ENCODE measurements at places on chromosomes 1 and 21.

DNA sequence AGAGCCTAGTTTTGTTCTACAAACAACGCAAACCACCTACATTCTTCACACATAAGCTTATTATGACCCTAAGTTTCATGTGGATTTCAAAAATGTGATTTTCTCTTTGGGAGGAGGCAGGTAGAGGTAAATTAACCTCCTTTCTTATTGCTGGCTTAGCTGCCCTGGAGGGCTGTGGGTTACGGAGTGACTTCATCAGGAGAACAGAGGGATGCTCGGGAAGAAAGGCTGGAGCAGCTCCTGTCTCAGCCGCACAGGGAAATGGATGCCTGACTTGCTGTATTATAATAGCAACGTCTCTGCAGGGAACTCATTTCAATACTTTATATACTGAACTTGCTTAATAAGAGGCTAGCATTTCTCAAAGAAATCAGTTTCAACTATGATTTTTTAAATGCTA is 14.1 kb upstream of the CREG1 start:
- DNase-seq = no peak

- no peak for DNase-seq
Measured at GRCh38 chr1:64167176-64167575, 36.2 kb upstream of the UBE2U start.

DNA sequence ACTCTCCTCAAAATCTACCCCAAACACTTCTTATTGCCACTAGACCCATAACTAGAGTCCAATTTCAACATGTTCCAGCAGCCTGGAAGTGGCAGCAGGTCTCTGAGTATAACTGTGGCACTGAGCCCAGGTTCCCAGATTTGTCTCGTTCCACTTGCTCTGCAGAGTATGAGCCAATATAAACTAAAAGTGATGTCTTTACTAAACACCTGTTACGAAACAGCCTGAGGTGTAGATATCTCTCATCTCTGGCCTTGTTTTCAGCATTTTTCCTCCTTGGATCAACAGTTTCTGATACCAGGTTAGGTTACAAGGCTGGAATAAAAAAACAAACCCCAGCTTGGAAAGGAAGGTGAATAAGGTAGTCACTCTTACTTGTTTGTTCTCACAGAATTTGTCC is 25.2 kb upstream of the PRDX6 start:
- DNase-seq = no peak

- DNase-seq = no peak
Measured at GRCh38 chr1:177476676-177477075, 305.9 kb downstream of the BRINP2 start.

DNA sequence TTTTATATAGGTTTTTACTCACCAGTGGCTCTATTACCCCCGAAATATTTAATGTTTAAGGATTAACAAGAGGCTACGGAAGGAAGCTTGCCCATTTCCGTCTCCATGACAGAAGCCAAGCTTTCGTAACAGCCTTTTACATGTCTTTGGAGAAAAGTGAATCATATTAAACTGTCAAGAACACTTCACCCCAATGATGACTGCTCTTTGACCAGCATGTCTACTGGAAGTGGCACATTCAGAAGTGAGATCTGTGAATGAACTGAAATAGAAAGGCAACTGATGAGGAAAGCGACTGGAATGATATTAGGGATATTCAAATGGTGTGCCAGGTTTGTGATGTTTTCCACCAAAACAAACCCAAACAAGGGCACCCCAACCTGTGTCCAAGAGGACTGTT is 8.5 kb upstream of the PRDM15 start:
- no peak for DNase-seq

GRCh38 chr1:248804771-248805681 is 20.7 kb downstream of the SH3BP5L start:
- DNase-seq = no peak

DNA sequence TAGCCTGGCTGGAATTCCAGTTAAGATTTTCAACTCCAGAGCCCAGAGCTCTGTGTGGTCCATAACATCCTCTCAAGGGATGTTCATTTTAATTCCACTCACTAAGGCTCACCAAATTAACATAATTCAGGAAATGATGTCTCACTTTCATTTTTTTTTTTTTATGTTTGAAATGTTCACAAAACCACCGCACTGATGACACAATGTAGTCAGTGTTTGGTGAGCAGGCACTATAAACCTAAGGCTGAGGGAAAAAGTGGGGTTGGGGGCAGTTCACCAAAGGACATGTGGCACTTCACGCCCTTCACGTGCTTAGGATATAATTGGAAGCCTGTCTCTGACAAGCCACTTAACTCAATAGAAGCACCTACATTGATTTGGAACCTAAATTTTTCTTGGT is 177.3 kb upstream of the CAMK1G start:
- DNase-seq = no peak

- no peak for DNase-seq
Measured at GRCh38 chr1:232263452-232263851, 366.5 kb downstream of the SIPA1L2 start.

GRCh38 chr1:111538343-111539025 is 35.1 kb upstream of the ADORA3 start:
- no peak for DNase-seq

GRCh38 chr1:226691247-226691646 is 47.8 kb downstream of the ITPKB start:
- no peak for DNase-seq

DNA sequence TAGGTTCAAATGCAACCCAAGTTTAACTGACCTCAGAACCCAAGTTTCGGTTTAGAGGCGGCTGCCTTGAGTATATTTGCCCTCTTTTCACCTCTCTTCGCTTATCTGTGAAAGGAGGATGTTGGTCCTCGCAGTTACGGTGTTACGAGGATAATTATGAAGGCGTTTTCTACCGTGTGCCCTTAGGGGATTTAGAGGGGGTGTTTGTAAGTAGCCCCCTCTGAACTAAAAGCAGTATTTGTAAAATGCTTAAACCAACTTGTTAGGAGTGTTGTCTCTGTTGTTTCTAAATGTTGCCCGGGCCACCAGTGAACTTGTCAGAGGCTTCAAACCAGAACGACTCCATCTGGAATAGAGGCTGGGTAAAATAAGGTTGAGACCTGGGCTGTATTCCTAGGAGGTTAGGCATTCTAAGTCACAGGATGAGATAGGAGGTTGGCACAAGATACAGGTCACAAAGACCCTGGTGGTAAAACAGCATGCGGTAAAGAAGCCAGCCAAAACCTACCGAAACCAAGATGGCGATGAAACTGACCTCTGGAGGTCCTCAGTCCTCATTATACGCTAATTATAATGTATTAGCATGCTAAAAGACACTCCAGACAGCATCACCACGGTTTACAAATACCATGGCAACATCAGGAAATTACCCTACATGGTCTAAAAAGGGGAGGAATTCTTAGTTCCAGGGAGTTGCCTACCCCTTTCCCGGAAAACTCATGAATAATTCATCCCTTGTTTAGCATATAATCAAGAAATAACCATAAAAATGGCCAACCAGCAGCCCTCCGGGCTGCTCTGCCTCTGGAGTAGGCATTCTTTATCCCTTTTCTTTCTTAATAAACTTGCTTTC is 1.0 kb upstream of the PSRC1 start:
- DNase-seq = no peak

- DNase-seq = no peak
Measured at GRCh38 chr1:6465461-6466005, 440 bp downstream of the TNFRSF25 start.

- no peak for DNase-seq
Measured at GRCh38 chr21:14520535-14520934, 25.6 kb downstream of the SAMSN1 start.

- no peak for DNase-seq
Measured at GRCh38 chr1:201761178-201761577, 67.8 kb upstream of the IPO9 start.

GRCh38 chr21:42219606-42220137 is 732 bp downstream of the ABCG1 start:
- DNase-seq = no peak

GRCh38 chr1:81681114-81681513 is 119.6 kb upstream of the ADGRL2 start:
- DNase-seq = no peak

- no peak for DNase-seq
Measured at GRCh38 chr1:64962441-64962840, 3.9 kb downstream of the JAK1 start.

- DNase-seq = no peak
Measured at GRCh38 chr1:85460555-85461088, 4.3 kb downstream of the DDAH1 start.

- no peak for DNase-seq
Measured at GRCh38 chr1:230148126-230148652, 81.2 kb downstream of the GALNT2 start.

GRCh38 chr1:18891426-18891780 is 11.0 kb downstream of the ALDH4A1 start:
- DNase-seq = no peak

DNA sequence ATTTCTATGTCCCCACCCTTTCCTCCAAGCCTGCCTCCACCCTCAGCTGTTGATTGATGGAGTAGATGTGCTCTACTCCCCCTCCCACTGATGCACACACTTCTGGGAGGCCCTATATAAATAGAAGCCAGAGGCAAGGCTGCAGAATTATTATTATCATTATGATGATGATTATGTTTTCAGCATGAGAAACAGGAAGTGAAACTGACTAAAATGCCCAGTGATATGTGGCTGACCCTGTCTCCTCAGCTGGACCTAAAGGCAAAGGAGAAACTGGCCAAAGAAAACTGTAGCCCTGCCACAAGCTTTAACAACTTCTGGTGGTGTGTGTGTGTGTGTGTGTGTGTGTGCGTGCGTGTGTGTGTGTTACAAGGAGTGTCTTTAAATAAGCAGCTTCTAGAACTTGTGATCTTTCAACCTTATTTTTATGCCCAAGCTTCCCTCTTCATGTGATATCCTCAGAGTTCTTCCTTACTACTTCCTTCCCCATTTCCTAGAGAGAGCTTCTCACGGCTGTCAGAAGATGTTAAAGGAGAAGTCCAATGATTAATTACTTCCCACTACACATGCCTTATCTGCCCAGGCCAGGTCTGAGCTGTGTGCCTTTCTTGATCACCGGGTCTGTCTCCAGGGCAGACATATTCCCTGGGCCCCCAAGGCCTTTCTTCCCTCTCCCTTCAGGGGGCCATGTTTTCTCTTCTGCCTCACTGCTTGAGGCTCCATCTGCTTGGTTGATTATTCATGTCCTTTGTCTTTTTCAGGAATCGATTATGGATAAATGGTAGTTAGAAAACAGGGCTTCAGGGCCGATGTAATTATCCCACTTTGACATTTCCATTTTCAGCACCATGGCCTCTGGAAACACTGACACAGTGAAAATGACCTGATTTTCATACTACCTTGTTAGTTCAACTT is 11.6 kb upstream of the MAPKAPK2 start:
- DNase-seq = no peak

- no peak for DNase-seq
Measured at GRCh38 chr1:85654066-85654782, 54.0 kb downstream of the ZNHIT6 start.

GRCh38 chr1:201741763-201742342 is 87.1 kb upstream of the IPO9 start:
- DNase-seq = no peak

- DNase-seq = no peak
Measured at GRCh38 chr1:15870421-15870820, 22.9 kb downstream of the SPEN start.

DNA sequence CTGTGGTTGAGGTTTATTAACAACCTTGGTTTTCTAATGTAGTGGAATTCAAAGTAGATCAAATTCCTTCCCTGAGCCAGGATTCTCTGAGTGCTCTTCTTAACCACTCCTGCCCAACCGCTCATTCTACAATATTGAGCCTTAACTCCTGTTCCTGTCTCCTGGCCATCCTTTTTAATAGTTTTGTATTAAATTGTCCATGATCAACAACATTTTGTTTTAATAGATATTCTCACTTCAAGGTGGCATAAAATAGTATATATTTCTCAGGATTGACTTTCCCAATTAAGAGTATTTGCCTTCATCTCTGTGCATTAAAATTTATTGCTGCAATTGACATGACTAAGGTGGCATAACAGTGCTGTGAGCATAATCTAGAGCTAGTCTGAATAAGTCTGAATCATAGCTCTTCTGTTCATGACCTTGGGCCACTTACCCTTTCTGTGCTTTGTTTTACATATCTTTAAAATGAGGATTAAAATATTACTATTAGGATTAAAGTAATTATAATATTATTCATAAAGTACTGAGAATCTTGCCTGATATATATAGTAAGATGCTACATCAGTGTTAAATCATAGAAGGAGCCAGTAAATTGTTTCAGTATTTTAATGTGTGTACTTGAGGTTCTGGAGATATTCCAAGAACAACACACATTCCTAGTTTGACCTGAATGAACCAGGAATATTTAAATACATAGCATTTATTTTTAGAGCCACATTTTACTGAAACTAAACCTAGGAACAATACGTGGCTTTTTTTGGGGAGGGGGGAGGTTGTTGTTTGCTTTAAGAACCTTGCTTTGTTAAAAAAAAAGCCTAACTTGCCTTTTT is 76.4 kb downstream of the ADGRL2 start:
- DNase-seq = no peak

GRCh38 chr1:221241157-221241556 is 361.9 kb downstream of the HLX start:
- DNase-seq = no peak

DNA sequence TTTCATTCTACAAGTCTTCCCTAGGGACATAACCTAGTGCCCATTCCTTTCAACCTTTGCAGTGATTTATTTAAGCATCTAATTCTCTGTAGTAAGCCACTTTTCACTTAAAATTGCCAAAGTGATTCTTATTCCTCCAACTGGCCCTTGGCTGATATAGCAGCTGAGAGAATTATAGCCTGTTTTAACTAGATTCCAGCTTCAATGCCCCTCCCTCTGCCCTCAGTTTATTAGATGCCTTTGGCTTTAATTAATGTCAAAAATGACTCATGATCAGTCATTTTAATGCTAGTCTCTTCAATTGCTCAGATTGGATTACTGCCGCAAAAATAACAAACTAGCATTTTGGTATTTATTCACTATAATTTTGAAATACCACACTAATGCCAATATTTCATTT is 145.4 kb upstream of the KCTD3 start:
- no peak for DNase-seq

DNA sequence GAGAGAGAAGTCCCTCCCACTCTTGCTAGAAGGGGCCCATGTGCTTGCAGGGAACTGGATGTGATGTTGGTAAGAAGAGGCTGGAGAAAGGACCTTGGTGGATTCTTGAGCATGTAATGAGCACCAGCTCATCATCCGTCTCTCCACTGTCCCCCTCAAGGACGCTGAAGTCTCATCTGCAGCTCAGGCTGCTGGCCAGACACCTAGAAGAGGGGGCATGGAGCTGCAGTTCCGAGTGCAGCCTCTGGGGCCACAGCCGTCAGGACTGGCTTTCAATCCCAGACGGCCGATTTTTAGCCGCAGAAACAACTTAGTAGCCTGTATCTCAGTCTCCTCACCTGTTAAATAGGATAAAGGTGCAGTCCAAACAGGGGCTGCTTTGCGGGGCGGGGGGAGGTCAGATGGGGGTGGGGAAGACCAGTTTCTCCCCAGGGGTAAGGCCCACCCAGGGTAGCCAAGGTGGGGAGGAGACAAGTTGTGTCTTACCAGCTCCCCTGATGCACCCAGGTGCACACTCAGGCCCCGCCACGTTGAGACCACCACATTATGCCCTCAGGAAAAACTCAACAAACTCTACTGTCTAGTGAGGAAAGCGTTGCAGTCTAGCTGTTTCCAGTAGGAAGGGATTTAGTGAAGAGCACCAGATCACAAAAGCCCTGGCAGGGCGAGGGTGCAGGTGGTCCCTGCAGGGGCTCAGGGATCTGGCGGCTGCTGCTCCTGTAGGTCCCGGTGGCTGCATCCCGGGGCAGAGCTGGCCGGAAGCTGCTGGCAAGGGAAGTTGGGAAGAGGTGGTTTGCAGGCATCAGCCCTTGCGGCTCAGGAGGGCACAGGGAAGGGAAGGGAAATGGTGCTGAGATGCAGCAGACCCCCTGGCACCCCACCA is 29.5 kb downstream of the LDLRAP1 start:
- DNase-seq = peak; percentile 19

Measured in stimulated activated CD8-positive, alpha-beta memory T cell treated with anti-CD3 and anti-CD28 coated beads, Interleukin-2, amount 100 ng/mL, for 1 hour (primary cell).